AG10803 (cell line): ENCODE measurements at places on chromosomes 12 and 14.
A peak's percentile ranks its signal among the peaks of the same experiment; 100 is the strongest.

- DNase-seq, result no peak
Measured at GRCh38 chr12:1594006-1594260, 448 bp downstream of the FBXL14 start.

DNA sequence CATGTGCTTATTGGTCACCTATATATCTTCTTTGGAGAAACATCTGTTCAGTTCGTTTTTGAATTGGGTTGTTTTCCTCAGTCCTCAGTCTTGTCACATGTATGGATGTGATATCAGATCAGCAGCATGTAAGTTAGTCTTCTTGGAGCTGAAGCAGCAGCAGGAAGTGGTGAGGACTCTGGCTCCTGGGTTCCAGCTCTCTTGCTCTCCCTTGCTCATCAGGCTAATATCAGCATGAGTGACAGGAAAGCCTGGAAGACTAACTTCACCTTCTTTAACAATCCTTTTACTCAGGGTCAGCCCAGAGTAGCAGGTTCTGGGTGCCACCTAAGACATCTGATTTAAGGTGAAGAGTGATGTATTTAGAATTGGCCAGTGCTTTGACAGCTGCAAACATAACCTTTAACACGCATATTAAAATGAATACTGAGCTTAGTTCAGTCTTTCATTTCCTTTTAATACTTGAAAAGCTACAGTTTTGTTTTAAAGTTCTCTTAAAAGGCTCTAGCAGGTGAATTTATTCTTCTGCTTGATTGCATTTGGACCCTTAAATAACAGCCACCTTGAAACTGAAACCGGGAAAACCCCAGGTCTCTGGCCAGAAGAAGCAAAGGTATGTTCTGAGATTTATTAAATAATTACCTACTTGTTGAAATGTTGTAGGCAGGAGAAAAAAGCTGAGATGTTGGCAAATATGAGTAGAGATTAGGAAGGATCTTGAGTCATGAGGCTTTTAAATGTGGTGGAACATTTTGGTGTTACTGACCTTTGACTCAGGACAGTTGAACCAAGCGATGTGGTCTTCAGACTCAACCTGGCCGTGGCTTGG, 54.3 kb downstream of the DRAM1 start:
- DNase-seq, result peak; percentile 12

- no peak for DNase-seq
Measured at GRCh38 chr12:130137040-130138018, 24.9 kb upstream of the FZD10 start.

GRCh38 chr12:56128670-56129205, 671 bp downstream of the ESYT1 start:
- peak; percentile 18 for DNase-seq

DNA sequence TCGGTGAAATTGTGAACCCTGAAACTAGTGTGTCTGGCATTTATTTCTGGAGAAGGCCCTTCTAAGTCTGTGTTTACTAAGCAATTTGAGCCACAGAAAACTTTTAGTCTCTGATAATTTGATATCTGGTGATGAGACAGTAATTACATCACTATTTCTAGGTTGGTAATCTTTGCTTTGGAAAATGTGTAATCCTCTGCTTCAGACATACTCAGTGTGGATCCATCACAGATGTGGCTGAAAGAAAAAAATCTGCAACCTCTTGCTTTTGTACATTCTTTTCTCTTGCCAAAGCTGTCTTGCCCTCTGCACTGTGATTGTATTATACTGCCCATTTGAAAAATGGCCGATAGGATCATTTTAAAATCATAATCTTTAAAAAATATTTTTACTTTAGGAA, 78.1 kb downstream of the PELI2 start:
- peak; percentile 75 for DNase-seq

DNA sequence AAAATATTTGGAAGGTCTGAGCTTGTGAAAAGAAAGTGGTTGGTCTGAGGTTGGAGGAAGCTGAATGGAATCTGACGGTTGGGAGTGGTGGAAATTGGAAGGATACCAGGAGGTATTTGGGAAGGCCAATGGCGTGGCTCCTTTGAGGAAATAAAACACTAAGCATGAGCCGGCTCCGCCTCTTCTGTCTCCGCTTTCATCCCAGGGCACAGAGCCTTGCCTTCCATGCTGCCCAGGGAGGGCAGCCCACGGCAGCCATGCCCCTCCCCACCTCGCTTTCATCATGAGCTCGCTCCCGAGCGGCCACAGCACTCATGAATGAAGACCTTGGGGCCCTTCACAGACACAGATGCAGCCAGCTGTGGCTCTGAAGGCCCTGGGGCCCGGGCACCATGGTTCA, 36.2 kb downstream of the HSP90AA1 start:
- peak; percentile 90 for DNase-seq

- DNase-seq, result no peak
Measured at GRCh38 chr12:10369557-10370415, 20.1 kb downstream of the KLRK1 start.

DNA sequence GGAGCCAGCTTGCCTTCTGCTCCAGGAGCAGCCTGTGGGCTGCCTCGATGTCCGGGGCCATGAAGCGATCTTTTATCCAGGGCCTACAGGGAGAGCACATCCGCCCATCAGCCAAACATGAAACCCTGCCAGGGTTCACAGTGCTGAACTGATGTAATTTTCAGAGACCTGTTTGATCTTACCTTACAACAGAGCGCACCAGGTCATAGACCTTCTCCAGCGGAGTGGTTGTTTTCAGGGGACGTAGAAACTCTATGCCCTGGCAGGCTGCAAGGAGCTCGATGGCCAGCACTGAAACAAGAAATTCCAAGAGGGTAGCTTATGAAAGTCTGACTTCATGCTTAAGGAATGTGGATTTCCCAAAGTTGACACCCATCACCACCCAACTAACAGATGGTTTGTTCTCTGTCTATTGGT, 19.7 kb downstream of the HAL start:
- DNase-seq, result peak; percentile 20

DNA sequence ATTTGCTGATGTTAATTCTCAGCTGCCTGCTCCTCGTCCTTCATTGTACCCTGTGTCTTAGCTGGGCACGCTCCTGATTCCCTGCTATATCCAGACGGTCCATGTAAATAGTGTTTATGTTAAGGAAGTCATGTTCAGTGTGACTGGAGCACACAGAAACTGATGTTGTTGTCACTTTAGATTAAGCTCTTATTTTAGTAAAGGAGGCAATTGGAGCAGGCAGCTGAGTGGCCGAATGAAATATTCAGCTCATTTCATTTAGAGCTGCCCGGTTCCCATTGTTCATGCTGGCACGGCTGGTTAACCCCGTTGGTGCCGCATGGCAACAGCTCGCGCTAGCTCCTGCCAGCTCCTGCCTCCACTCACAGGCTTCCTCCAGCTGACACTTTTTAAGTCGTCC, 446.8 kb upstream of the SOX5 start:
- DNase-seq, result no peak

DNA sequence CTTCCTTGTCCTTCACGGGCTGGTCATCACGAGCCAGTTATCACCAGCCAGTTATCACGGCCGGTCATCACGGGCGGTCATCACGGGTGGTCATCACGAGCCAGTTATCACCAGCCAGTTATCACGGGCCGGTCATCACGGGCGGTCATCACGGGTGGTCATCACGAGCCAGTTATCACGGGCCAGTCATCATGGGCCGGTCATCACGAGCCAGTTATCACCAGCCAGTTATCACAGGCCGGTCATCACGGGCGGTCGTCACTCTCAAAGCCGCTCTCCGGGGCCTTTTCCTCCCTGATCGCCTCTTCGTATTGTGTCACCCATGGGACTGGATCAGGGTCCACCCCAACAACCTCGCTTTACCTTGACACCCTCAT, 13.9 kb upstream of the FBRSL1 start:
- no peak for DNase-seq
